ENCODE measurements at places on chromosomes 16 and 17.
A peak's percentile ranks its signal among the peaks of the same experiment; 100 is the strongest.

GRCh38 chr17:46191322-46192188, 1.7 kb downstream of the KANSL1 start:
- DNase-seq, result peak; percentile 57

GRCh38 chr17:602436-602835, 112.2 kb downstream of the VPS53 start:
- peak; percentile 76 for DNase-seq

GRCh38 chr17:29237476-29238132, 9.1 kb upstream of the CRYBA1 start:
- no peak for DNase-seq

DNA sequence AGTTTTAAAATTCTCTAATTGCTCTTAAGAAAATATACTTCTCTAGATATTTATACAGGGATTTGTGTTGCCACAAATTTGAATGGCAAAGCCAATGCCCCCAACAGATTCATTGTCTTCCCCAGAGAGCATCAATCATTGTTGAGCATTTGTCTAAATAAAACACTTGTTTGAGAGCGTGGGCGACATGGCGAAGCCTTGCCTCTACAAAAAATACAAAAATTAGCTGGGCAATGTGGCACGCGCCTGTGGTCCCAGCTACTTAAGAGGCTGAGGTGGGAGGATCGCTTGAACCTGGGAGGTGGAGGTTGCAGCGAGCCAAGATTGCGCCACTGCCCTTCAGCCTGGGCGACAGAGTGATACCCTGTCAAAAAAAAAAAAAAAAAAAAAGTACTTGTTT, 13.4 kb upstream of the SRSF1 start:
- no peak for DNase-seq

GRCh38 chr16:85534536-85535351, 78.4 kb upstream of the GSE1 start:
- DNase-seq, result no peak

DNA sequence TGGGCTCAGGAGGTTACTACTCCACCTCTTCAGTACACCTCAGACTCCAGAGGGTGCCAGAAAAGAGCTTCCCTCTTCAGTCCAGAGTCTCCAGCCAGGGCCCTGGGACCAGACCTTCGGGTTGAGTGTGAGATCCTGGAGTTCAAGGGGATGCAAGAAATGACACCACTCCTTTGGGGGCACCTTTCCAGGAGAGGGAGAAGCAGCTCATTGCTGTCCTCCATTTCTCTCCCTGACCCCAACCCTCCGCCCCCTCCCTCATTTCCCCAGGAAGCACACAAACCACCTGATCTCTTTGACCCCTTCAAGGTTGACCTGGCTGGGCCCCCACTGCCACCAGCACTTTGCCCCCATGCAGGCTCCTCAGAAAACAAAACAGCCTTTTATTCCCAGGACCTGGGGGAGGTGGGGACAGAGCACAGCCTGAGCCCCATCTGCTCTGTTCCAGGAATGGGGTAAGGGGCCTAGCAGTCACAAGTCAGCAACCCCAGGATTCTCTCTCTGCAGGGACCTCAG, 21.4 kb downstream of the CDH5 start:
- no peak for DNase-seq

DNA sequence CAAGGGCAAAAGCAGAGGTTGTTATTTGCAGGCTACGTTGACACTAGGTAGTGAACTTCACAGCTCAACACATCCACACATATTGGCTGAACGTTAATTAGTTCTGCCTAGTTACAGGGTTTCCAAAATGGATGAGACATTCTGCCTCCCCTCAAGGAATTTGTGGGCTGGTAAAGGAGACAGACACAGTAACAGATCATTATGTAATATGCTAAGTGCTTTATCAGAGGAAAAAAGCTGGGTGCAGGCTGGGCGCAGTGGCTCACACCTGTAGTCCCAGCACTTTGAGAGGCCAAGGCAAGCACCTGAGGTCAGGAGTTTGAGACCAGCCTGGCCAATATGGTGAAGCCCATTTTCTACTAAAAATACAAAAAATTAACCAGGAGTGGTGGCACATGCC, 26.2 kb downstream of the BMERB1 start:
- no peak for DNase-seq

GRCh38 chr17:29619251-29619650, 3.5 kb downstream of the CORO6 start:
- DNase-seq, result peak; percentile 31

- DNase-seq, result no peak
Measured at GRCh38 chr17:62652251-62653001, 25.0 kb downstream of the MRC2 start.

GRCh38 chr17:76772842-76773525, 35.1 kb downstream of the MFSD11 start:
- no peak for DNase-seq

DNA sequence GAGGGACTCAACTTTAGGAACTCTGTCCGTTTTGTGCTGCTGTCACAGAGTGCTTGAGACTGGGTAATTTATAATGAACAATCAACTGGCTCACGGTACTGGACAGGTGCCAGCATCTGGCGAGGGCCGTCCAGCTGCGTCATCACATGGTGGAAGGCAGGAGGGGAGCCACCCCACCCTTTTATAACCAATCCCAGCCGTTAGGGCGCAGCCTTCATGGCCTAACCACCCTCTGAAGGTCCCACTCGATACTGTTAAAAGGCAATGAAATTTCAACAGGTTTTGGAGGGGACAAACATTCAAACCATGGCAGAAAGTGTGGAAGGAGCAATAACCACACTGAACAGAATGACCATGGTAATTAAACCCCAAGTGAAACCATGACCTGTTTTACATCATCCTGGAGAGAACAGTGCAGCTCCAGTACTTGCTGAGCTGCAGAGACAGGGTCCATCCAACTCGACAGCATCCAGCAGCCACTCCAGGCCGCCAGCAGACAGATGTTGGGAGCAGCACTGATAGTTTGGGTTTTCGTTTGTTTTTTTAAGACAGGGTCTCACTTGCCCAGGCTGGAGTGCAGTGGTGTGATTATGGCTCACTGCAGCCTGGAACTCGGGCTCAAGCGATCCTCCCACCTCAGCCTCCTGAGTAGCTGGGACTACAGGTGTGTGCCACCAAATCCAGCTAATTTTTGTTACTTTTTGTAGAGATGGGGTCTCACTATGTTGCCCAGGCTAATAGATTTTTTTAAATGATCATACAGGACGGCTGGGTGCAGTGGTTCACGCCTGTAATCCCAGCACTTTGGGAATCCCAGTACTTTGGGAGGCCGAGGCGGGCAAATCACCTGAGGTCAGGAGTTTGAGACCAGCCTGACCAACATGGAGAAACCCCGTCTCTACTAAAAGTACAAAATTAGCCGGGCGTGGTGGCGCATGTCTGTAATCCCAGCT, 11.0 kb downstream of the CHMP6 start:
- no peak for DNase-seq

GRCh38 chr16:80887062-80887461, 82.7 kb upstream of the CDYL2 start:
- DNase-seq, result no peak

DNA sequence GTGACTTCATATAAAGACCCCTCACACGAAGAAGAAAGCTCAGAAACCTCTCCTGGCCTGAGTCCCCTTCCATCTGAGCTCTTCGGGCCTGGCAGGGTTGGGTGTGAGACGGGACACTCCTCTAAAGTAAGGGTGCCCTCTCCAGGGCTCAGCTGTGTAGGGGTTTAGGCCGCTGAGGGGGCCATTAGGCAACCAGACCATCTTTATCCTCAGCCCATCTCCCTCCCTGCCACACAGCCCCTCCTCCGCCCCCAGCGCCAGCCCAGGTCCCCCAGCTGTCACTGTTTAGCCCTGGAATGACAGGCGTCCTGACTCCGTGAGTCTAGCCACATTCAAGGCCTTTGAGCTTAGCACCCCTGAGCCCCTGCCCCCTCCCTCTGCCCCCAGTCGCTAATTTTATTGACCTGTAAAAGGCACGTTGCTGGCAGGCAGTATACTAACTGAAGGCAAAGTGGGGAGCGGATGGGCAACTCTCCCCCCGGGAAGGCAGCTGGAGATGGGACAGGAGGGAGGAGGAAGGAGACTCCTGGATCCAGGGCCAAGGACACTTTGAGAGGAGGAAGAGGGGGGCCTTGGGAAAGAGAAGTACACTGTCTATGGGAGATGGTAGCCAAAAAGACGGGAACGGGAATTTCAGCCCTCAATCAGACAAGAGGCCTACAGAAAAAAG, 592 bp upstream of the ZNF385C start:
- DNase-seq, result no peak

DNA sequence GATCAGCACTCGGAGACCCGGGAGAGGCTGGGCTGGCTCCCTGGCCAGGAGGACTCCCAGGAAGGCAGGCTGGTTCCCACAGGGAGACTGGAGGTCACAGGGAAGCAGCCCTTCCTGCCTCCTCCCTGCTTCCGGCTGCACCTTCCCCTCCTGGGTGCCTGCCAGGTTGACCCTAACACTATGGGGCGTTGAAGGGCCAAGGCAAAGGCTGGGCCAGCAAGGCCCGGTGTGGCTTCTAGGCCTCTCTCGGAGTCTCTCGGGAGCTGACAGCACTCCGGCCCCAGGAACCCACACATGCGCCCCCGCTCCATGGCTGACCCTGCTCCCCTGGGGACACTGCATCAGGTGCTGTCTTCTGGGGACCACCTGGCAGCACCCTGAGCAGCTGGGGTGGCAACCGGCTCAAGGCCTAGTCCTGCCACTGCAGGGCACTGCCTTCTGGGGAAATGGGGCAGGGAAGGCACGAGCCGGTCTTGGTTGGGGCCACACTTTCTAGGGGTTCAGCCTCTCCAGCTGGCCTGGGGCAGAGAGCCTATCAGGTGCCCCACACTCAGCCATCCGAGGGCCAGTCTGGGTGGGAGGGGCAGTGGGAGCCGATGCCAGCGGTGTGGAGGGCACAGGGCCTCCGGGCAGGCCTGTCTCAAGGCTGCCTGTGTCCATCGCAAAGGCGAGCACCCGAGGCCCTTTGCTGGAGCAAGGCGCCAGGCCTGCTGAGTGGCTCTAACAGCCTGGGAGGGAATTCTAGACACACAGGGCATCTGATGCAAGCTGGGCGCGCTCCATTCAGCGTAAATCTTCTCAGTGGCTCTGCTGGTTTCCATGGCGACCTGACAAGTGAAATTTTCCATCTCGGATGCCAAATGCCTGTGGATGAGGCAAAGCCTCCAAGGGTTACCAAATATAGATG, 5.6 kb upstream of the MTSS2 start:
- peak; percentile 55 for DNase-seq

GRCh38 chr16:52963212-52963854, 89.4 kb downstream of the CHD9NB start:
- DNase-seq, result no peak
